ENCODE measurements at places on chromosomes 4 and X. TPM values are rescaled to one million over a fixed set of nuclear protein-coding genes. Genes with fewer than 3 reads are reported as not detected.

Gene CLCN5
- total RNA-seq: 2.5 TPM

Gene FDCSP
- 0.94 TPM for total RNA-seq

Gene EGFL6
- 0.06 TPM for total RNA-seq

Gene CSAG3
- not detected for total RNA-seq

Gene GC
- 21.7 TPM for total RNA-seq

Gene TFE3
- 18.8 TPM for total RNA-seq

Gene TCEAL6
- not detected for total RNA-seq

Gene EXOC1L
- total RNA-seq: not detected

GRCh38 chrX:85903692-85904471, 143.5 kb downstream of the CHM start:
- no peaks in the 10 kb centered on the region for H3K4me1 ChIP-seq
- no peak overlapping the region for H3K4me3 ChIP-seq
- no peaks in the 10 kb centered on the region for H3K36me3 ChIP-seq
- no peak overlapping the region for H3K27ac ChIP-seq
- no peaks in the 10 kb centered on the region for H3K27me3 ChIP-seq

DNA sequence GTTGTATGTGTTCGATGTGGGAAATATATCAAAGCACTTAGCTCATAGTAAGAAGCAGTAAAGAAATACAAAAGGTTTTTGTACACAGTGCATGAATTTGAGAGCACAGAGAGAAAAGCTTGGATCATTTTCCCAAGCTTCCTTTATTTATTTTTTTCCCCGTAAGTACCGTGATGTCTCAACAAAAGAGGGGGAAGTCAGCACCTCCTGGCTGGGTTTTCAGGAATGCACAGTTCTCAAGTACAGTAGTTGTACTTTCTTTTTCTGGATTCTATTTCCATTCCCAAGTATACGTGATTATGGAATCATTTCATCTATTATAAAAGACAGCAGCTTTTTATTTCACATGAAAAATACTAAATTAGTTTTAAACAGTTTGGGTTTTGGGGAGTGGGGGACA, 171.5 kb upstream of the EDNRA start:
- no peak overlapping the region for H3K4me3 ChIP-seq
- no peak for DNase-seq
- no peak overlapping the region for H3K27ac ChIP-seq
- H3K36me3 ChIP-seq: no peaks in the 10 kb centered on the region

- H3K27ac ChIP-seq: no peak overlapping the region
- no peak for DNase-seq
- no peaks in the 10 kb centered on the region for H3K36me3 ChIP-seq
- no peaks in the 10 kb centered on the region for H3K4me1 ChIP-seq
- no peak overlapping the region for H3K4me3 ChIP-seq
Measured at GRCh38 chr4:103443324-103443723, 245.2 kb upstream of the CENPE start.

DNA sequence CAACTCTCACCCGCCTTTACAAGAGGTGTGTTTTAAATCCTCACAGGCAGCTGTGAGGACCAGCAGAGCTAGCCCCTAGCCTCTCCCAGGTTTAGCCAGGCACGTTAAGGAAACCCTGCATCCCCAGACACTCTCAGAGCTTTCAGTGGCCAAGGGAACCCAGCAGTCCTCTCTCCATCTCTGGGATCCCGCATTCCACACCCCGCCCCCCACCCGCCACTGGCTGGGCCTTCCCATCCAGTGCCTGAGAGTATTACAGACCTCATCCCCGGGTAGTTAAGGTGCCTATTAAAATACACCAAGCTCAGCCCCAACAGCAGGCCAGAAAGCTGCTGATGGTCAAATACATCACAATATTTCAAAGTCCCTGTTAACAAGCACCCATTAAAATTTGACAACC, 256.2 kb downstream of the BCOR start:
- H3K4me3 ChIP-seq: no peak overlapping the region
- no peak overlapping the region for H3K27ac ChIP-seq
- H3K36me3 ChIP-seq: no peaks in the 10 kb centered on the region
- DNase-seq: no peak
- H3K4me1 ChIP-seq: no peaks in the 10 kb centered on the region
- H3K27me3 ChIP-seq: no peaks in the 10 kb centered on the region

GRCh38 chrX:19544693-19545305, 29.5 kb upstream of the MAP3K15 start:
- no peak overlapping the region for H3K27ac ChIP-seq
- no peak overlapping the region for H3K4me3 ChIP-seq
- no peak for DNase-seq
- no peaks in the 10 kb centered on the region for H3K36me3 ChIP-seq
- peaks cover 9% of the 10 kb centered on the region for H3K27me3 ChIP-seq

DNA sequence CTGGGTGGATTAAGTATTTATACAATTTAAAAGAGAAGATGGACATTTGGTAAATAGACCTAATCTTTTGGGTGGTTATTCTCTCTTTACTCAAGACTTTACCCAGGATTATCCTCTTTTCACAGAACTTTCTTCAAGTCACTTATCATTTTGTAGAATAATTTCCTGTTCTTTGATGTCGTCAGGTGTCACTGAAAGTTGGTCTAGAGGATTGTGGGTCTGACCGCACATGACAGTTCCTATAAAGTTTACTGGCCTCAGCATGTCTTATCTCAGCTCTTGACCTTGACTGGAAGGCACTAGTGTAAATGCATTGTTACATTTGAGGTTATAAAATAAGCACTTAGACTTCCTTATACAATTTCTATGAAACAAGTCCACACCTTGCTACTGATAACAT, 139.9 kb upstream of the SLC4A4 start:
- no peaks in the 10 kb centered on the region for H3K4me1 ChIP-seq
- no peaks in the 10 kb centered on the region for H3K27me3 ChIP-seq
- H3K36me3 ChIP-seq: no peaks in the 10 kb centered on the region
- H3K4me3 ChIP-seq: no peak overlapping the region

GRCh38 chr4:169840554-169840953, 82.8 kb upstream of the HPF1 start:
- H3K27me3 ChIP-seq: no peaks in the 10 kb centered on the region
- no peak overlapping the region for H3K27ac ChIP-seq
- no peak overlapping the region for H3K4me3 ChIP-seq
- no peak for DNase-seq
- no peaks in the 10 kb centered on the region for H3K36me3 ChIP-seq

DNA sequence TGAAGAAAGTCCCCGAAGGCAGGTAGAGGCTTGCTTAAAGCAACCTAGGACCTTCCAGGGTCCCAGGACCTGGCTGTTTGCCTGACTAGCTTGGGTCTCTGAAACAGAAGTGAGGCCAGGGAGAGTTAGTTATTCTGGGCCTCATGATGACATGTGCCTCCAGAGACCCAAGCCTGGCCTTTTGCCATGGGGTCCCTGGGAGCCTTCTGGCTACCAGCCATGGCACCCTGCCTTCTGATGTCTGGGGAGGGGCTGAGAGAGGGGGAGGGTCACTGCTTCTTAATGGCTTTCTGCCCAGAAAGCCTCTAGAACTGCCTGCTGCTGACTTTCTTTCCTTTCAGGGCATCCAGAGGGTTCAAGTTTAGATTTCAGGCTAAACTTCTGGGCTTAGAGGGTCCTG, 1.0 kb upstream of the STARD8 start:
- no peak overlapping the region for H3K4me3 ChIP-seq
- no peaks in the 10 kb centered on the region for H3K36me3 ChIP-seq
- no peaks in the 10 kb centered on the region for H3K4me1 ChIP-seq

DNA sequence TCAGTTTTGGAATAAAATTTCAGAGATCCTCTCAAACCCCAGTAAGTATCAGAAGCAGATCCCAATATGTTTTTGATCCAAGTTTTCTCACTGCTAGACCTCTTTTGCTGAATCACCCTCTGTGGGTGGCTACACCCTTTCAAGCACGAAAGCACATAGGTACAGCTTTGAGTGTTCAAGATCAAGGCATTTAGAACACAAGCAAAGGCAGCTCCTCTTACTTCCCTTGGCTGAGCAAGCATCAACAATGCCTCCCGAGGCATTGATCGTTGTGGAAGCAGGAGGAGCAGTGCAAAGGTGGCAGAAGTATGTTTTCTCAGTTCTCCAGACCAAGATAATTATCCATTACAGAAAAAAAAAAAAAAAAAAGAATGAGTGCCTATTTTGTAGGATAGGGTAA, 72.0 kb upstream of the TSPAN7 start:
- H3K4me1 ChIP-seq: no peaks in the 10 kb centered on the region
- no peaks in the 10 kb centered on the region for H3K27me3 ChIP-seq
- no peak for DNase-seq
- H3K36me3 ChIP-seq: no peaks in the 10 kb centered on the region
- no peak overlapping the region for H3K27ac ChIP-seq
- H3K4me3 ChIP-seq: no peak overlapping the region

GRCh38 chr4:88599298-88599697, 7.0 kb downstream of the HERC3 start:
- H3K4me1 ChIP-seq: peaks cover 13% of the 10 kb centered on the region
- H3K27ac ChIP-seq: no peak overlapping the region
- H3K36me3 ChIP-seq: no peaks in the 10 kb centered on the region
- DNase-seq: no peak
- H3K27me3 ChIP-seq: no peaks in the 10 kb centered on the region
- no peak overlapping the region for H3K4me3 ChIP-seq

GRCh38 chr4:11165052-11165451, 263.6 kb downstream of the HS3ST1 start:
- no peaks in the 10 kb centered on the region for H3K36me3 ChIP-seq
- no peak overlapping the region for H3K4me3 ChIP-seq
- no peak for DNase-seq
- no peaks in the 10 kb centered on the region for H3K4me1 ChIP-seq
- H3K27me3 ChIP-seq: no peaks in the 10 kb centered on the region

GRCh38 chr4:2607822-2608221, 71.4 kb downstream of the FAM193A start:
- no peaks in the 10 kb centered on the region for H3K27me3 ChIP-seq
- H3K4me1 ChIP-seq: no peaks in the 10 kb centered on the region
- H3K27ac ChIP-seq: no peak overlapping the region
- H3K36me3 ChIP-seq: no peaks in the 10 kb centered on the region
- H3K4me3 ChIP-seq: no peak overlapping the region
- DNase-seq: no peak

DNA sequence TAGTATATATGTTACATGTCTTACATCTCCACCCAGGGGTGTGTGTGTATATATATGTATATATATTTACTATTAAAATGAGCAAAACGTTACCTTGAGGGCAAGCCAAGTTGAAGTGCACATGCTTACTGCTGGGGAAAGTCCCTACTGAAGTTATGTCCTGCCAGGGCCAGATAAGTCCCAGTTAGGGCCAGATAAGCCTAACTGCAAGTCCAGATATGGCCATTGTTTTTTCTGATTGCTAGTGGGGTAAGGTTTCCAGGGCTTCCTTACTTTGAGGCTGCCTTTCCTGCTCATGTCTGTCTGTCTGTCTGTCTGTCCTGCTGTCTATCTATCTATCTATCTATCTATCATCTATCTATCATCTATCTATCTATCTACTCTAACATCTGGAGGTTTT, 19.3 kb upstream of the ZNF81 start:
- no peaks in the 10 kb centered on the region for H3K36me3 ChIP-seq
- no peaks in the 10 kb centered on the region for H3K27me3 ChIP-seq
- H3K27ac ChIP-seq: no peak overlapping the region
- DNase-seq: no peak
- no peaks in the 10 kb centered on the region for H3K4me1 ChIP-seq
- no peak overlapping the region for H3K4me3 ChIP-seq

- H3K27me3 ChIP-seq: no peaks in the 10 kb centered on the region
- no peak overlapping the region for H3K27ac ChIP-seq
Measured at GRCh38 chr4:8254076-8254475, 15.5 kb upstream of the HTRA3 start.

DNA sequence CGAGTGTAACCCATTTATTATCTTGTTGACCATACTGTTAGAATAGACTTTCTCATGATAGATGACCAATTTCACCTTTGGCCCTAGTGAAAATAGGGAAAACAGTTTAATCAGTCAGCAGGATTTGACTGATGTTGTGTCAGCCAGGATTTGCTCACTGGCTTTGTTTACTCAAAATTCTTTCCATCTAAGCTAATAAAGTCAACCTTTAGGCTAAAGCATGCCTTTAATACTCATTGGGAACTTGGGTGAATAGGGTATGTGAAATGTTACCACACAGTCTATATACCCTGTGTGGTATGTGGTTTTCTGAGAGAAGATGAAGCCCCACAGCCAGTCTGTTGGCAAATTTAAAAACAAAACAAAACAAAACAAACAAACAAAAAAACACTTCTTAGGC, 18.7 kb upstream of the SPANXB1 start:
- H3K27ac ChIP-seq: no peak overlapping the region
- no peak overlapping the region for H3K4me3 ChIP-seq

DNA sequence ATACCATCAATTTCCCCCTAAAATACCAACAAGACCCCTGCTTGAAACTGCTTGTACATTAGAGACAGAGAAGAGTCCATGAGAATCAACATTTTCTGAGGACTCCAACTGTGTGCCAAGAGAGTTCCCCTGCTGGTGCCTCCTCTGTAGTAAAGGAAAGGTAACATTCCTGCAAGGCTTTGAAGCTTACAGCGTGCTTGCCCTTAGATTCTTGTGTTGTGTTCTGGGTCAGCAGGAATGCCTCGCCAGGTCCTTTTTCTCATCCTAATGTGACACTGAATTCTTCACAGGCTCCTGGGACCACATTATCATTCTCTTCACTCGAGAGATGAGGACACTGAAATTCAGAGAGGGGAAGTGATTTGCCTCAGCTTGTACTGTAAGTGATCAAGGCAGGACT, 9.7 kb upstream of the EOLA2 start:
- no peaks in the 10 kb centered on the region for H3K36me3 ChIP-seq
- no peaks in the 10 kb centered on the region for H3K4me1 ChIP-seq
- no peak overlapping the region for H3K27ac ChIP-seq
- no peaks in the 10 kb centered on the region for H3K27me3 ChIP-seq

GRCh38 chrX:110293658-110294057, 24.2 kb downstream of the AMMECR1 start:
- no peaks in the 10 kb centered on the region for H3K36me3 ChIP-seq
- DNase-seq: no peak
- no peaks in the 10 kb centered on the region for H3K4me1 ChIP-seq
- no peak overlapping the region for H3K4me3 ChIP-seq
